ENCODE measurements at places on chromosomes 7 and 10. TPM values are rescaled to one million over a fixed set of nuclear protein-coding genes. Genes with fewer than 3 reads are reported as not detected.
A peak's percentile ranks its signal among the peaks of the same experiment; 100 is the strongest.

GRCh38 chr10:132644527-132645246, 107.1 kb downstream of the INPP5A start:
- DNase-seq: no peak

The PNLIPRP1 gene
- total RNA-seq: not detected

DNA sequence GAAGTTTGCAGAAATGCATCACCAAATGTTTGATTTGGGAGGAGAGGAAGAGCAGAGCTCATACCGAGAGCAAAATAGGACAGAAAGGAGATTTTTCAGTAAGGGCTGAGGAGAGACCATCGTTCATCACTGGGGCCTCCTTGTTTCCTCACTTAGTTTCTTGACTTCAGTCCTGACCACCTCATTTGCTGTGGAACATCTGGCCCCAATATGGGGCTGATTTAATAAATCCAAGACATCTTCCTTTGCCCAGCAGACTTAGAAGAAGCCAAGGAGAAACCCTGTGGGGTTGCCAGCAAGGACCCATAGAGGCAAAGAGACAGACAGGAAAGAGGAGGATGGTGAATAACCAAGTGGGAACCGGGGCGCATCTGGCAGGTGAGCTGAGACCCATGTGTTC, 60.4 kb downstream of the CHST3 start:
- DNase-seq: no peak

The ANXA8L1 gene
- not detected for total RNA-seq

The KIAA1217 gene
- 8.2 TPM for total RNA-seq

DNA sequence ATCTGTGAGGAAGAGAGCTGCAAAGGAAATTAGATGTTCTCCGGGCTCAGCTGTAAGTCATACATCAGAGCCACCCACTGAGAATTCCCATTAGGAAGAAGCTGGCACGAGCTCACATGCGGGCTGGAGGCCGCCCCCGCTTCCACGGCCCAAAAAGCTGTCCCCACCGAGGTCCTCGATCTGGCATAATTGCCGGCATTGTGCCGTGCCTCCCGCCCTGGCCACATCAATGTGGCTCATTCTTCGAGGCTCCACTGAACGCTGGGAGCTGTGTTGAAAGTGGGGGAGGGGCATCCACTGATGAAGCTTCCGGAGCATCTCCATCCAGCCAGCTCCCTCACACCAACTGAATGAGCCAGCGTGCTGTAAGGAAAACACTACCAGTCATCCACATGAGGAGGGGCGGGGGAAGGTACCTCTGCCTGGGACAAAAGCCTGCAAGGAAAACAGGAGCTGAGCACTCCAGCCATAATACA, 173.1 kb downstream of the PTPRN2 start:
- DNase-seq: peak; percentile 18

The PTPRE gene
- total RNA-seq: 17.5 TPM

The NUTM2B gene
- 0.24 TPM for total RNA-seq

The GNGT1 gene
- total RNA-seq: 0.24 TPM

DNA sequence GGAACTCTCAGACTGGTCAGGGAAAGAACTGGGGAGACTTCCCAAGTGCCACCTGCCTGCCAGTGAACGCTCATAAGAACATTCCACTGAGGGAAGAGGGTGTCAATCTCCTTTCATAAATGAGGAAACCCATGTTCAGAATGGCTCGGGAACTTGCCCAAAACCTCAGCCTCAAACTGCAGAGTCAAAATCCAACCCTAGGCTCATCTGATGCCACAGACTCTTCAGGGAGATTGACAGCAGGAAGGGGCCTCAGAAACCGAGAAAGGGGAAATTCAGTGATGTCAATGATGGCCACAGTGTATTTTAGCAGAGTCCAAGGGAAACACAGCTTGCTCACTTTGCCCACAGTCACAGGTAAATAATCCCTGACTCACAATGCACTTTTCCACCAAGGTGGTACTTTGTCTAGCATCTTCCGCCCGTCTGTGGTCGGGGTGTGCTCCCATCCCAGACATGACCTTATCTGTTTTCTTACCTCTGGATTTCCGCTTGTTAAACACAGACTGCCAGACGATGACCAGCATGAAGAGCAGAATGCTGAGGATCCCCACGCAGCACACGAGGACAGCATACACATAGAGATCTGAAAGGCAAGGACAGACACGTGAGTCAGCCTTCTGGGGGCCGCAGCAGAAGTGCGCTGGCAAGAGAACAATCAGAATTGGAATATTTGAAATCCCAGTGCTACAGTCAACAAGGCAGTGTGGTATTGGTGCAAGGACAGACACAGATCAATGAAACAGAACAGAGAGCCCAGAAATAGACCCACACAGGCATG, 38.4 kb downstream of the VSTM4 start:
- DNase-seq: no peak

GRCh38 chr7:93015101-93015778, 102.5 kb downstream of the SAMD9 start:
- DNase-seq: no peak

The TMEM229A gene
- not detected for total RNA-seq

- DNase-seq: no peak
These were observed 403.8 kb downstream of the SORCS3 start for GRCh38 chr10:105044902-105045301.

The FRAT2 gene
- total RNA-seq: 4.8 TPM

The ZNF804B gene
- total RNA-seq: not detected

The CUZD1 gene
- total RNA-seq: 0.48 TPM

- no peak for DNase-seq
These were observed 379.7 kb upstream of the AUTS2 start for GRCh38 chr7:69218576-69218975.

The GPR26 gene
- under 0.01 TPM for total RNA-seq

GRCh38 chr7:31786326-31786725, 99.3 kb downstream of the PPP1R17 start:
- DNase-seq: no peak

DNA sequence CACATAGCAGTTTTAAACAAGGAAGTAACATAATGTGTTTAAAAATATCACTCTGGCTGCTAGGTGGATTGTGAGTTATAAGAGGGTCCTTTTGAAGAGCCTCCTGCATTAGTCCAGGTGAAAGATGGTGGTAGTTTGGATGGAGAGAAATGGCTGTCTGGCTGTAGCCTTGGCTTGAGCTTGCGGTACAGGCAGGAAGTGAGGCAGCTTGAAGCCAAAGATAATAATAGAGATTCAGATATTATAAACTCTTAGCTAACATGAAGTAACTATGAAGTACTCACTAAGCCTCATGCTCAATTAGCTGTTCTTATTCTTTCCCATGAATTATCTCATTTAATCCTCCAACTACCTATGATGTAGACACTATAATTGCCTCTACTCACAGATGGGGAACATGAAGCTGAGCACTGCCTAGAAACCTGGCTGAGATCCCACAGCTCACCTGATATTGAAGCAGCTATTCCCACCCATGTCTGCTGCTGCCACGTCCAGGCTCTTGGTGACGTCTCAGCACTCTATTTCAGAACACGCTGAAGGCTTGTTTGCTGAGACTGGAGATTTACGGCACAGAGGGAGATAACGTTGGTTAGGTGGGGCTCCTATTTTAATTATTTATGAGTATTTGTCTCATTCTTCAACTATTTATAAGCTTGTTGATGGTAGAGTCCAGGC, 10.4 kb downstream of the C10orf120 start:
- DNase-seq: no peak
